Stimulated activated CD8-positive, alpha-beta memory T cell treated with anti-CD3 and anti-CD28 coated beads, Interleukin-7, amount 100 ng/mL, for 1 hour (primary cell): ENCODE measurements at places on chromosomes 1 and 21.

GRCh38 chr1:201269900-201270410, 13.4 kb upstream of the PKP1 start:
- DNase-seq: no peak

DNA sequence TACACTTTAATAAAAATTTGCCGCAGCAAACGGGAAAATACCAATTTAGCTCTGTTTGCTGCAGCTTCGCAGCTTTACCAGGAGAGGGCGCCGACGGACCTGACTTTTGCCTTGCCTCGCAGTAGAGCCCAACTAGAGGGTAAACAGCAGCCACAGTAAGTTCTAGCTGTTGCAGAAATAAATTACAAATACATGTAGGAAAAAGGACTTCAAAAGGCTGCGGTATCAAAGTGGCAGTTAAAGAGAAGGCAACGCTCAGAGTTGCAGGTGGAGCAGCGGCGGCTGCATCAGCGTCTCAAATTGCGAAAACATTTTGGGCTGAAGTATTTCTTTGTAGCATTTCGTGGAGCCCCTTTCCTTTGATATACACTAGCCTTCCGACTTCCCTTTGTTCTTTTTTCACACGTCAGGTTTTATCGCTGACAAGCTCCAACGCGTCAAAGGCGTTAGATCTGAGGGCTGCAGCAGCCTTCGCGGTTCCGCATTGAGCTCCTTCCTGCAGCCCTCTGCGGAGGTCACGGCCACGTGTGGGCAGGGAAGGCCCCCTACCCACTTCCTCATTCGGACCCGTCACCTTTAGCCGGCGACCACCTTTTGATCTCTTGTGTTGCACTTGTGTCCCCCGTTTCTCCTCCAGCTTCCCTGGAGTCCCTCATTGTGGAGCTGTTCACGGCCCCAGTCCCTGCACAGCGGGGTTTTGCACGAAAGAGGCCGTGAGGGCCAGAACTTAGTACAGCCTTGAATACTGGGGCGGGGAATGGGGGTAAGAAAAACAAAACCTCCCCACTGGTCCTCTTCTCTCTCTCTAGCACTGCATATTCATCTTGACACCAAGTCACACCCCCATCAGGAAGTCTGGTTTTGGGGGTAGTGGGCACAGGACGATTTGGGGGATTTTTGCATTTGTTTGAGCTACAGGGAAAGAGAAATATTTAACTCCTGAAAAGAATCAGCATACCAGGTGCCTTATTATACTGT, 72.8 kb downstream of the S1PR1 start:
- peak; percentile 48 for DNase-seq

GRCh38 chr1:53326598-53327181, 1.2 kb downstream of the LRP8 start:
- no peak for DNase-seq

DNA sequence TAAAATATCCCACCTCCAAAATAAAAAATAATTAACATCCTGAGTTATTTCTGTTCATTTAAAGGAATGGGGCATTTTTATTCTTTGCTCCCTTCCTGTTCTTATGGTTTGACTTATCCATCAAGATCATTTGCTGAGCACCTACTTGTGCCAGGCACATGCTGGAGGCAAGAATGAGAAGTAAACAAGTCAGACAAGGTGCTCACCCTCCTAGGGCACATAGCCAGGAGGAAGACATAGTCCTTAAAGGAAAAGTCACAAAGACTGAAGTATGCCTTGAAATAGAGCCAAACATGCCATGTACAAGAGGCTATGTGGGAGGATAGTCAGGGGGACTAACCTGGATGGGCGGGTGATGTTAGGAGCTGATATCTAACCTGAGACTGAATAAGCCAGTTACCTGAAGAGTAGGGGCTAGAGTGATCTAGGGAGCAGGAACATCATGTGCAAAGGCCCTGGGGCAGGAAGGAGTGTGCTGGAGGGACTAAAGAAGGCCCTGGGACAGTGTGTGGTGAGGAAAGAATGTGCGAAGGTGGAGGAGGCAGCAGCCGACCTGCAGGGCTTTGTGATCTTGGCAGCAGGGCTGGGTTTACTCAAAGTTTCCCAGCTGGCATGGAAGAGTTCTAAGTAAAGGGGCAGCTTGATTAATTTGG, 233.5 kb downstream of the MATN1 start:
- DNase-seq: no peak

DNA sequence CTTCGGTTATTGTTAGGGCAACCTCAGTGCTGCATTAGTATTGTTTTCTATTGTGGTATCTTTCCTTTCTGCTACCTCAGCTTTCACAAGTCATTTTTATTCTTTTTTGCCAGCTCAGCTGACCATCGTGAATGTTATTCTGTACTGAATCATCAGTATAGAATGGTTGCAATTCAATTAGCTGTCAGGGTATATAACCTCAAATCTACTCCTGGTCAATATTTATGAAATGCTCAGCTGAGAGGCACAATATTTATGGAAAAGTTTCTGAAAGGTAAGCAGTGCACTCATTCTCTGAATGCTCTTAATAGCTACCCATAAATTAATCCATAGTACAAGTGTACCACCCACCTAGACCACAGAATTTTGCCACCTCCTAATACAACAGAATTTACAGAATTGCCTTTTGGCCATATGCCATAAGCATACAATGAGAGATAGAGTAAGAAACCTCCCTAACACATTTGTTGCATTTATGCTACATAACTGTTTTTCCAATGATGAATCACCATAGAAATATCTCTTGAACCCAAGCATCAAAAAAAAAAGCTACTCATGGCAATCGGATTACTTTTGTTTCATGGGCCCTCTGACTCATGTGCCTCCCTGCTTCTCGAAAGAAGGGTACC, 732.6 kb upstream of the CHRM3 start:
- DNase-seq: no peak

GRCh38 chr1:22953057-22953739, 19.5 kb downstream of the LACTBL1 start:
- DNase-seq: no peak

DNA sequence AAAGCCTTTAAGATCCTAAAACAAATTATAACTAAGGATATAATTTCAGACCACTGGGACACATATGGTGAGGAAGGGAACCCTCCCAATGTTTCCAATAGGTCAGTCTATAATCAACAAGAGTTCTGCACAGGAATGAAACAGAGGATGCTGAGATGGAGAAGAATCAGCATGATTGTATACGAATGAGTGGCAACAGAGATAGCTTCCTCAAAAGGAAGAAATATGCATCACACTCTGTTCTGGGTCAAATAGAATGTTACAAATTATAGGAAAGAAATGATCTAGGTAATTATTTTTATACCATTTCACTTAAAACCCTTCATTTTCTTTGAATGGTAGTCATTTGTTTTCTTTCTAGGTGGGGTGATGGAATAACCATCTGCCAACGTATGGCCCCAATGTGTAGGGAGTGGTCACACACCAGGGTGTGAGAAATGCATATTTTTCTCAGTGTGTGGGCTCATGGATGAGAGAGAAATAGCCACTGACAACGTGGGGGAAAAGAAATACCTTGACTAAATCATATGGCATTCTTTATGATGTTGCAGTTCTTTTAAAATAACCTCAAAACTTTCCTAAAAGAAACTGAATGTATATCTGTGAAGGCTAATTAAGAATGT, 104.6 kb upstream of the IVNS1ABP start:
- DNase-seq: no peak

GRCh38 chr21:46092811-46093667, 4.9 kb upstream of the COL6A2 start:
- DNase-seq: no peak

GRCh38 chr1:157310401-157310800, 172.2 kb upstream of the ETV3 start:
- no peak for DNase-seq

DNA sequence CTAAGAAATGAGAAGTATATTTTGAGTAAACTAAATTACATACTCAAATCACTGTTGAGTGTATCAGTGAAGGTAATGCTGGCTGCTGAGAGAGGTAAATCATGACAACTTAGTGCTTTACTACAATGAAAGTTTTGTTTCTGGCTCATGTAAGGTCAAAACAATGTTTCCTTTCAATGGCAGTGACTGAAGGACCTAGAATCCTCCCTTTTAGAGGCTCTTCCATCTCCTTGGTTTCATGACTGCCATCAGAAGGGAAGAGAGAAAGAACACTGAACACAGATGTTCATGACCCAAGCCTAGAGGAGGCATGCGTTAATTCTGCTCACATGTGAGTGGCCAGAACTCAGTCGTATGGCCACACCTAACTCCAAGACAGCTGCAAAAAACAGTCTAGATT, 130.6 kb downstream of the AKT3 start:
- DNase-seq: no peak

- DNase-seq: no peak
These were observed 20.4 kb downstream of the ARHGEF19 start for GRCh38 chr1:16191916-16192546.

DNA sequence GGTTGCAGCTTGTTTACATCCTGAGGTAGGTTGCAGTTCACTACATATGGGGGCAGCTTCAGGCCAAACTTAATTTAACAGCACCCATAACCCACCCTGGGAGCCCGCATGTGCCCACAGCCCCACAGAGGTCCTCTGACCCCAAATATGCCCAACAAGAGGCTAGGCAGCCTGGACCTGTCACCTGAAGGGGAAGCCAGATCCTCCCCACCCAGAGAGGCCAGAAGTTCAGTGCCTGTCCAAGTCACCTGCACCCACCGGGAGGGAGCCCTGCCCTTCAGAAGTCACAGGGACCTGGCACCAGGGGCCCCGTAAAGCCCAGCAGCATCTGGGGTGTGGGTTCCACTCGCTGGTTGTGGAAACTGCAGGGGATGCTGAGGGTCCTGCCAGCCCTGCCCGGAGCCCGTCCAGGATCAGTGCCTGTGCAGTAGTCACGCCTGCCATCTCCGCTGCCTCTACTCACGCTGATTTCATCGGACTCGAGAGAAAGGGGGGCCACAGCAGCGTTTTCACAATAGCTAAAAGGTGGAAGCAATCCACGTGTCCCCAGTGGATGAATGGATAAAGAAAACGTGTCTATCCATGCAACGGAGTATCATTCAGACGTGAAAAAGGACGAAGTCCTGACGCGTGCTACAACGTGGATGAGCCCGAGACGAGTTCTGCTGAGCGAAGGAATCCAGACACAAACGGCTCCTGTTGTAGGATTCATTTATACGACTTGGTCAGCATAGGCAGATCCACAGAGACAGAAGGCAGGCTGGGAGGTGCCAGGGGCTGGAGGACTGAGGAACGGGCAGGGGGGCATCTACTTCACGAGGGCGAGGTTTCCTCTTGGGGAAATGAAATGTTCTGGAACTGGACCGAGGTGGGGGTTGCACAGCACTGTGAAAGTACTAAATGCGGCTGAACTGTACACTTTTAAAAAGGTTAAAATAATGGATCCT, 33.9 kb upstream of the COL6A2 start:
- no peak for DNase-seq

GRCh38 chr21:26130249-26130881, 40.2 kb downstream of the APP start:
- DNase-seq: no peak

DNA sequence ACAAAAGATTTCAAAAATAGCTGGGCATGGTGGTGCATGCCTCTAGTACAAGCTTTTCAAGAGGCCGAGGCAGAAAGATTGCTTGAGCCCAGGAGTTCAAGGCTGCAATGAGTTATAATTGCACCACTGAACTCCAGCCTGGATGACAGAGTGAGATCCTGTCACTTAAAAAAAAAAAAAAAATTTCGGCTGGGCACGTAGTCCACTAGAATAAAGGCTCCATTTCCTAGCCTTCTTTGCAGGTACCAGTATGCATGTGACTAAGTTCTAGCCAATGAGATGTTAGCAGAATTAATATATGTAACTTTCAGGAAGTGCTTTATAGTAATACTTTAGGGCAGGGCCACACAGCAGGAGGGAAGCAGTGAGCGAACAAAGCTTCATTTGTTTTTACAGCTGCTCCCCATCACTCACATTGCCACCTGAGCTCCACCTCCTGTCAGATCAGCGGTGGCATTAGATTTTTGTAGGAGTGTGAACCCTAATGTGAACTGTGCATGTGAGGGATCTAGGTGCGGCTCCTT, 28.8 kb upstream of the SYDE2 start:
- no peak for DNase-seq
